ENCODE measurements at places on chromosomes 2 and 18.

DNA sequence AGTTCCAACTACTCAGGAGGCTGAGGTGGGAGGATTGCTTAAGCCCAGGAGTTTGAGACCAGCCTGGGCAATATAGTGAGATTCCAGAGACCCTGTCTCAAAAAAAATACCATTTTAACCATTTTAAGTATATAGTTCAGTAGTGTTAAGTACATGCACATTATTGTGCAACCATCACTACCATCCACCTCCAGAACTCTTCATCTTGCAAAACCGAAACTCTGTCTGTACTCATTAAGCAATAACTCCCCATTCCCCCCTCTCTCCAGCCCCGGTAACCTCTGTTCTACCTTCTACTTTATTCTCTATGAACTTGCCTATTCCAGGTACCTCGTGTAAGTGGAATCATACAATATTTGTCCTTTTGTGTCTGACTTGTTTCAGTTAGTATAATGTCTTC lies 86.4 kb downstream of the GFPT1 start:
- DNase-seq: no peak

GRCh38 chr2:85656468-85656867 lies 11.5 kb downstream of the SFTPB start:
- DNase-seq: no peak

- DNase-seq: no peak
These were observed 358.9 kb downstream of the TNS1 start for GRCh38 chr2:217643789-217644301.

DNA sequence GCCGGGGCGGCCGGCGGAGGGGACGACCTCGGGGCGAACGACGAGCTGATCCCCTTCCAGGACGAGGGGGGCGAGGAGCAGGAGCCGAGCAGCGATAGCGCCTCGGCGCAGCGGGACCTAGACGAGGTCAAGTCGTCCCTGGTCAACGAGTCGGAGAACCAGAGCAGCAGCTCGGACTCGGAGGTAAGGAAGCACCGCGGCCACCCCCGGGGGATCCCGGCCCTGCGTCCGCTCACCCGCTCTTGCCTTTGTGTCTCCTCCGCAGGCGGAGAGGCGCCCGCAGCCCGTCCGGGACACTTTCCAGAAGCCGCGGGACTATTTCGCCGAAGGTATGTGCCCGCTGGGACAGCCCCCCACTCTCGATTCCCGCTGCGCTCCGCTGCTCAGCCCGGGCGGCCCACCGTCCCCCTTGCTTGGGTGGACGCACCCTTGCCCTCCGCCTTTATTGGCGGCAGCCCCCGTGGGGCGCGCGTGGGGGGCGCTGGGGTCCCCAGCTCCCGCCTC lies 611 bp downstream of the TCF7L1 start:
- no peak for DNase-seq
